ENCODE measurements at places on chromosomes 5 and 9.

- DNase-seq = no peak
Observed at GRCh38 chr5:135386886-135387628, 12.0 kb downstream of the MACROH2A1 start.

- DNase-seq = no peak
Observed at GRCh38 chr9:91783411-91783810, 166.6 kb downstream of the ROR2 start.

DNA sequence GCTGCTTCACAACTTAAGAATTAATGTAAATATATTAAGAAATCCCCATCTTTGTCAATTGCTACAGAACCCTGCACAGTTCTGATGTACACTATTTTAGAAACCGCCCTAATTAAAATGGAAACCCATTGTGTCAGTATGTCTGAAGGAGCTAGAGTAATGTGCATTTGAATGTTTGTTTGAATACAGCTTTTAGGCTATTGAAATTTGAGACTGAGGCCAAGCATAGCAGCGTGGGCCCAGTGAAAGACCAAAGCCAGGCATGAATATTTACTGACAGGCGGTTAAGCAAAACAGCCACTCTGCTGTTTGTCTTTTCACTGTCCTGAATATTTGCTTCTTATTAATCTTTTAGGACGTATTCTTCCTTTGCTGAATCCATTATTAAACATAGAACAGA, 252.3 kb downstream of the IZUMO3 start:
- DNase-seq = no peak

DNA sequence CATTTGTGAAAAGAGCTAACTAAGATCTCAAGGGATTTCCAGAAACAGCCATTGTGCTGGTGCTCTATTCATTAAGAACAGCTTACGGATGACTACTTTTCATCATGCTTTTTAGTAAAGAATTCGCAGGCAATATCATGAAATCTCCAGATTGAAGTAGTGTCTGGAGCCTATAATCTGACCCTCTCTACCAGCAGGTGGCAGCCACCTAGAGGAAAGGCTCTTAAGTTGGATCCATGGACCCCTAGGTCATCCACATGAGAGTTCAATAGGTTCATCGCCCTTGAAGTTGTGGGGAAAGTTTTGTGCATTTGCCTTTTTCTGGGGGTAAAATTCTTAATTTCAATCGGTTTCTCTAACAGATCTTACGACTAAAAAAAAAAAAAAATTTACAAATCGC, 82.3 kb downstream of the SLC1A3 start:
- no peak for DNase-seq

DNA sequence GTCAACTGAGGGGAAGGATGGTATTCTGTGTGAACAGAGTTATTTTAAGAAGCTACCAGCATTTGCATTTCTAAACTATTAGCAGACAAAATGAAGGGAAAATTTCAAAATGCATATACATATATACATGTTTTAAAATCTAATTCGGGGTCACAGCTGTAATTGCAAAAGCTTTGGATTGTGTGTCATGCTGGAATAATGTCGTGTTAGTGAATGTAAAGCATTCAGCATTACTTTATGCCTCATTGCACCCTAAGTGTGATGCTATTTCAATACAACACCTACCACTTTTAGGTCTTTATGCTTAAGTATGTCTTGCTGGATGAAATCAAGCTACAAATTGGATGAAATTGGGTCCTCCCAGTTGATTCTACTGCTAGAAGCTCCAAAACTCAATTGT, 687.6 kb upstream of the MEF2C start:
- DNase-seq = no peak

DNA sequence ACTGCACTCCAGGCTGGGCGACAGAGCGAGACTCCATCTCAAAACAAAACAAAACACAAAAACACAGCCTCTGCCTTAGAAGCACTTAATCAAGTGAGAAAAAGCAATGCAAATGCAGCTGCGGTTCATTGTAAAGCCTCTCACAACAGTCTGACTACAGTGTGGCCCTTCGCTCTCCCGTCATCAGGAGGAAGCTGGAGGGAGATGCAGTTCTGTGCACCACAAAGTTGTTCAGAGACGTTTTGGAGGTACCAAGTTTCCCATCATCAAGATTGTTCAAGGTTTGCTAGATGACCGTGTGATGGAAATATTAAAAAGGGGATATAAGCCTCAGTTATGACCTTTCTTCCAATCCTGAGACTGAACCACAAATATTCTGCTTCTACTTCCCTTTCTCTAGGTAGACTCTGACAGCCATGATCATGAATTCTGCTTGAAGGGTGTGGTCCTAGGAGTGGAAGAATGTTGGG, 40.9 kb downstream of the SEC61B start:
- DNase-seq = no peak

DNA sequence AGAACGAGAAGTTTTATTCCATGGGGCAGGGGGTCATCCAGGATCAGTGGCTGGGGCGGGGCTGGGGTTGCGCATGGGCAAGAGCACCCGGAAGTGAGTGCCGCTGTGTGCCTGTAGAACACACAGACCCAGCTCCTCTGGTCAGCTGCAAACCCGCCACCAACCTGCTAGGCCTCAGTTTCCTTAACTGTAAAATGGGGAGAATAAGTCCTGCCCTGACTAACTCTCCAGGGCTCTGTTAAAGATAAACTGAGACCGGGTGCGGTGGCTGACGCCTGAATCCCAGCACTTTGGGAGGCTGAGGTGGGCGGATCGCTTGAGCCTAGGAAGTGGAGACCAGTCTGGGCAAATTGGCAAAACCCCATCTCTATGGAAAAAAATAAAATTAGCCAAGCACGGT, 152.2 kb downstream of the GABBR2 start:
- no peak for DNase-seq
